Activated CD8-positive, alpha-beta T cell treated with anti-CD3 and anti-CD28 coated beads, Interleukin-2, amount 10 ng/mL, durations not matched to agents 7 days and 5 days (primary cell): ENCODE measurements at places on chromosomes 3 and 15. TPM values are rescaled to one million over a fixed set of nuclear protein-coding genes. Genes with fewer than 3 reads are reported as not detected.

FBXL2 gene
- total RNA-seq = not detected

SRGAP3 gene
- total RNA-seq = 5.3 TPM

SOX14 gene
- total RNA-seq = not detected

KCNMB3 gene
- total RNA-seq = 1.2 TPM

GOLGA8G gene
- not detected for total RNA-seq

ACTC1 gene
- total RNA-seq = not detected

NR1I2 gene
- total RNA-seq = 0.10 TPM

SAMD7 gene
- total RNA-seq = not detected

POPDC2 gene
- 4.8 TPM for total RNA-seq

DNA sequence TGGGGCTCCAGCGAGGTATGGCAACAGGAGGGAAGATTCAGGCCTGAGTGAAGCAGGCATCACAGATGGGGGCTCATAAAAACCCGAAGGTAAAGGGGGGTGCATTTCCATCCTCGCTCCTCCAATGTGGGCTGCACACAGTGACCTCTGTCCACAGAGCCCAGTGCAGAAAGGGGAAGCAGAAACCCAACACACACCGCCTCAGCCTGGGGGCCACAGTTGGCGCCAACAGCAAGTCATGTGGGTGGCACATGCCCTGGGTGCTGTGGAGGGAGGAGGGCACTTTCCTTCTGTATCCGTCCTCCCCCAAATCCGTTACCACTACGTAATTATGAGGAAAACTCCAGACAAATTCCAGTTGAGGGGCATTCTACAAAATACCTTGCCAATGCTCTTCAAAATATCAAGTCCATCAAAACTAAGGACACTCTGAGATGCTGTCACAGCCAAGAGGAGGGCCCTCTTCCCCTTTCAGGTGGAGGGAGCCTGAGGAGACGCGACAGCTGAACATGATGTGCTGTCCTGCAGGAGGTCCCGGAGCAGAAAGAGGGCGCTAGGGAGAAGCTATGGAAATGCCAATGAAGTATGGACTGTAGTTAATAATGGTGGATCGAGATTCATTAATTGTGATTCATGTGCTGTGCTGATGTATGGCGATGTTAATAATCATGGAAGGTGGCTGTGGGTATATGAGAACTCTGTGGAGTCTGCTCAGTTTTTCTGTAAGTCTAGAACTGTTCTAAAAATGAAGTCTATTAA is 16.4 kb downstream of the APBA2 start:
- no peaks in the 10 kb centered on the region for H3K27me3 ChIP-seq
- no peak overlapping the region for H3K4me3 ChIP-seq
- no peak for DNase-seq
- H3K4me1 ChIP-seq = peaks cover 25% of the 10 kb centered on the region
- H3K27ac ChIP-seq = no peak overlapping the region

- peaks cover 32% of the 10 kb centered on the region for H3K27me3 ChIP-seq
- no peaks in the 10 kb centered on the region for H3K4me1 ChIP-seq
- H3K27ac ChIP-seq = no peak overlapping the region
- no peak for DNase-seq
- no peaks in the 10 kb centered on the region for H3K36me3 ChIP-seq
These were observed 11.6 kb upstream of the KCTD6 start for GRCh38 chr3:58480309-58480708.

DNA sequence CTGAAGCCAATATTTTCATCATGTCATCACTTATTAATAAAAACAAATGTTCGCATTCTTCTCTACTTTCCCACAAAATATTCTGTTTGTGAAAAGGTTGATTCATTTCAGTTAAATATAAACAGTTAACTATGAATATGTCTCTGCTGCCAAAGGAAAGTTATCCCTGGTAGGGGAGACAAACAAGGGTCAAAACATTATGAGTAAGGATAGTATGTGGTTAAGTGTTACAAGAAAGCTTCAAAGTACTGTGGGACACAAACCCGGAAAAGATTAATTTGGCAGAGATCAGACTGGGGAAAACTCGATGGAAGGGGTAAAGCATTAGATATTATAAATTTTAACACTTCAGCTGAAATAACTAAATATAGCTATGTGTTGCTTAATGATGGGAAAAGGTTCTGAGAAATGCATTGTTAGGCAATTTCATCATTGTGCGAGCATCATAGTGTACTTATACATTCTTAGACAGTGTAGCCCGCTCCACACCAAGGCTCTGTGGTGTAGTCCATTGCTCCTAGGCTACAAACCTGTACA is 436.5 kb upstream of the TBL1XR1 start:
- H3K27ac ChIP-seq = no peak overlapping the region
- no peaks in the 10 kb centered on the region for H3K4me1 ChIP-seq

- no peak for DNase-seq
- H3K27ac ChIP-seq = no peak overlapping the region
- H3K36me3 ChIP-seq = no peaks in the 10 kb centered on the region
- no peak overlapping the region for H3K4me3 ChIP-seq
- no peaks in the 10 kb centered on the region for H3K27me3 ChIP-seq
These were observed 1.1 kb downstream of the TPRG1 start for GRCh38 chr3:189172668-189173419.

- peak overlapping the region; percentile 9 for H3K27ac ChIP-seq
- peak; percentile 22 for DNase-seq
- no peak overlapping the region for H3K4me3 ChIP-seq
- H3K36me3 ChIP-seq = peaks cover 45% of the 10 kb centered on the region
- no peaks in the 10 kb centered on the region for H3K27me3 ChIP-seq
These were observed 72.6 kb upstream of the BLM start for GRCh38 chr15:90644526-90644925.
